ENCODE measurements at places on chromosomes 1 and 21. TPM values are rescaled to one million over a fixed set of nuclear protein-coding genes. Genes with fewer than 3 reads are reported as not detected.

Gene NLRP3
- polyA plus RNA-seq: 1.2 TPM

Gene LRRC42
- polyA plus RNA-seq: 49.9 TPM

Gene SPATA17
- 14.5 TPM for polyA plus RNA-seq

Gene POU3F1
- polyA plus RNA-seq: 0.65 TPM

Gene TENT5C
- 3.2 TPM for polyA plus RNA-seq

Gene ISG15
- polyA plus RNA-seq: 9.4 TPM

Gene CELA3B
- not detected for polyA plus RNA-seq

Gene GFI1
- 0.14 TPM for polyA plus RNA-seq

Gene PINK1
- 72.5 TPM for polyA plus RNA-seq

Gene OR2T11
- not detected for polyA plus RNA-seq

Gene LMX1A
- not detected for polyA plus RNA-seq

Gene FAM177B
- polyA plus RNA-seq: 0.10 TPM

Gene RIPPLY3
- 1.6 TPM for polyA plus RNA-seq

Gene PTPRC
- 7.4 TPM for polyA plus RNA-seq

- no peak for DNase-seq
These were observed 27.9 kb downstream of the ARHGEF16 start for GRCh38 chr1:3482378-3482849.

DNA sequence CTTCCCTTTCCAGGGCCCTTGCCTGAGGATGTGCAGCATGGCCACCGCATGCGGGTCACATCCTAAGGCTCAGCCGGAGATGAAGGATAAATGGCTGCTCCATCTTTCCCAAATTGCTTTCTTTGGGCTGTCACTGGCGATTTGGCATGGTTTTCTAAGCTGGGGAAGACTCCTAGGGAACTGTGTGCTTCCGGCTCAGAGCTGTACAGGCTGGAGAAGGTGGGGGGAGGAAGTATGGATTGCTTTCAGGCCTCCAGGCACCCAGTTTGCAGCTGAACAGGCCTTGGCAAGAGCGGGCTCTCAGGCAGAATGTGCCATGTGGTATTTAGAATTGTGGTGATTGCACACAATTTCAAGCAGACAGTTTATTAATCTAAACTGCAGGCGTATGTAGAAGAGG lies 48.9 kb downstream of the TMEM53 start:
- DNase-seq: no peak

GRCh38 chr1:99527078-99527477 lies 118.8 kb upstream of the PALMD start:
- DNase-seq: no peak

DNA sequence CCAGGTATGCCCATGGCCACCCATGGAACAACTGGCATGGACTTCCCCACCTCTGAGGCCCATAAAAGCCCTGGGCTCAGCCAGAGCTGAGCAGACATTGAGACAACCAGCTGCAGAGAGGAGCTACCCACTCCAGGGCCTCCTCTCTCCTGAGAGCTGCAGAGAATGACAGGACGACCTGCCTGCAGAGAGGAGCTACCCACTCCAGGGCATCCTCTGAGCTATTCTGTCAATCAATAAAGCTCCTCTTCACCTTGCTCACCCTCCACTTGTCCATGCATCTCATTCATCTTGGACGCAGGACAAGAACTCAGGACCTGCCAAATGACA lies 43.4 kb downstream of the MATN1 start:
- DNase-seq: no peak

GRCh38 chr1:87330057-87330884 lies 1.6 kb downstream of the LMO4 start:
- no peak for DNase-seq

DNA sequence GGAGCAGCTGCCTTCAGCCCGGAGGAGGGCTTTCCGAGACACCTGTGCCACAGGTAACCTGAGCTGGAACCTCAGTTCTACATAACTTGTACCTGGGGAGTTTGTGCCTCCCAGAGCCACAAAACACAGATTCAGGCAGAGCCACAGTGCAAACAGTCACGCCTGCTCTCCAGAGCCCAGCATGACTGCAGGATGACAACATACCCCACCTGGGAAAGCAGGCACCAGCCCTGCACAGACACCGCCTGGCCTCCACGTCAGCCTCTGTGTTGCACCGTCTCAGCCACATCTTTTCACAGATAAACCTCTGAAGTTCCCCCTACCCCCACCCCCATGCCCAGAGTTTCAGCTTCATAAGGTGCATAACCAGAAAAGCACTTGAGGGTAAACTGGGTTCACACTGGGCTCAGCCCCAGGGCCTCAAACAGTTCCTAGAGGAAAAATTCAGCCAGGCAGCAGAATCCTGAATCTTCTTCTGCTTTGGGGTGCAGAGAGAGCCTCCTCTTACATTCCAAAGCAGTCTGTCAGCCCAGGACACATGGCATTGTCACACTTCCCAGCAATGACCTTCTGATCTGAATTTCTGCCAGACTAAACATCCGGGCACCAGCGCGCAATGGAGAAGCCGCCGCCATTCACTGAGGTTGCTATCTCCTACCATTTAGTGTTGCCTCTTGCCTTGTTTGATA lies 229.5 kb downstream of the TOMM20 start:
- DNase-seq: no peak

DNA sequence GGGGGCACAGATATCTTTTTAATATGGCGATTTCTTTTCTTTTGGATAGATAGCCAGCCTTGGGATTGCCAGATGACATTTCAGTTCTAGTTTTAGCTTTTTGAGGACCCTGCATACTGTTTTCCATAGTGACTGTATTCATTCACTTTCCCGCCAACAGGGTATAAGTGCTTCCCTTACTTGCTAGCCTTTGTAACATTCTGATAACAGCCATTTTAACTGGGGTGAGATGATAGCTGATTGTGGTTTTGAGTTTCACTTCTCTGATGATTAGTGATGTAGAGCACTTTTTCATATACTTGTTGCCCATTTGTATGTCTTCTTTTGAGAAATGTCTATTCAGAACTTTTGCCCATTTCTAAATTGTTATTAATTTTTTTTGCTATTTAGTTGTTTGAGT lies 151.9 kb downstream of the NTPCR start:
- DNase-seq: no peak

DNA sequence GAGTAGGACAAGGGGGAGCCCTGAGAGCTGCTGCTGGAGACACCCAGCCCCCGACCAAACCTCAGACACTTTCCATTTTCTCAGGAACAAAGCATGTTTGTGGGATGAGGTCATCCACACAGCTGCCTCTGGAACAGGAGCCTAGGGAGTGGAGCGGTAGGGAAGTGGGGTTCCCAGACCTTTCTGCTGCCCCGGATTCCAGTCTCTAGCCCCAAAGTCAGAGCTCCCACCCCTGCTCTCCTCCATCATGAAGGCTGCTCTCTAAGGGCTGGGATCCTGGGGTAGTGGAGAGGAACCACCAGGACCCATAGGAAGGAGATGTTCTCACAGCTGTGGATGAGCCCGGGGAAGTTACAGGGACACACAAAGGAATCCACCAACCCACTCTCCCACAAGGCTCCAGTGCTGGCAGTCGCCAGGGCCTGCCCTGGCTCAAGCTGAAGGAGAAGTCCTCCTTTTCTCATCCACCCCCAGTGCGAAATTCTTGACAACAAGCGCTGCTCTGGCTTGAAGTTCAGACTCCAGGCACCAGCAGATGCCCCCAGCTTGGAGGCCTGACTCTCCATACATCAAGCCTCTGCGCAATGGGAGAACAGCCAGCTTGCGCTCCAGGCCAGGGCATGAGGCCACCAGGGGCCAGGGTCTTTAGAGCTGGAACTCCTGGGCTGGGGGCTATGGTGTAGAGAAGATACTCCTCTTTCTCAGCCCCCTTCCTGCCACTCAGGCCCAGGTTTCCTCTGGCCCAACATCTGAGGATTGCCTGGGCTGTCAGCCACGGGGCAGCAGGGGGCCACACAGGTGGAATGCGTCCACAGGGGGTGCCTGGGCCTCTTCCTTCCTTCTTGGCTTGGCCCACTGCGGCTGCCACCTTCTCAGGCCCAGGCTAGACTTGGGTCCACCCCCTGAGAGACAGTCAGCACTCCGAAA lies 4.5 kb downstream of the FHL3 start:
- no peak for DNase-seq

DNA sequence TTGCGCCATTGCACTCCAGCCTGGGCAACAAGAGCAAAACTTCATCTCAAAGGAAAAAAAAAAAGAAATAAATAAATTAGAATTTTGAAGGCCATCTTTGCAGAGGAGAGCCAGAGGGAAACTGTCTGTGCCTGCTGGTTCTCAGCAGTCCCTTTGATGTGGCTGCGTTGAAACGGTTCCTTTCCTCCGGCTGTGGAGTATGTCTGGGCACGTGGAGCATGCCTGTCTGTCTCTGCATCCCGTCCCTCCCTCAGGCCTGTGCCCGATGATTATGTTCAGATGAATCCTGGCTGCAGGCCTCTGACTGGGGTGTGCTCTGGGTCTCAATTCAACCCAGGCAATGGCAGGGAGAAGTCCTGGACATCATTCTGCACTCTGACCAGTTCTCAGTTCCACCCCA lies 33.4 kb downstream of the KIAA1614 start:
- no peak for DNase-seq

GRCh38 chr21:18354947-18355346 lies 48.6 kb downstream of the TMPRSS15 start:
- DNase-seq: no peak

GRCh38 chr1:155008015-155008941 lies 5.7 kb downstream of the ZBTB7B start:
- no peak for DNase-seq

DNA sequence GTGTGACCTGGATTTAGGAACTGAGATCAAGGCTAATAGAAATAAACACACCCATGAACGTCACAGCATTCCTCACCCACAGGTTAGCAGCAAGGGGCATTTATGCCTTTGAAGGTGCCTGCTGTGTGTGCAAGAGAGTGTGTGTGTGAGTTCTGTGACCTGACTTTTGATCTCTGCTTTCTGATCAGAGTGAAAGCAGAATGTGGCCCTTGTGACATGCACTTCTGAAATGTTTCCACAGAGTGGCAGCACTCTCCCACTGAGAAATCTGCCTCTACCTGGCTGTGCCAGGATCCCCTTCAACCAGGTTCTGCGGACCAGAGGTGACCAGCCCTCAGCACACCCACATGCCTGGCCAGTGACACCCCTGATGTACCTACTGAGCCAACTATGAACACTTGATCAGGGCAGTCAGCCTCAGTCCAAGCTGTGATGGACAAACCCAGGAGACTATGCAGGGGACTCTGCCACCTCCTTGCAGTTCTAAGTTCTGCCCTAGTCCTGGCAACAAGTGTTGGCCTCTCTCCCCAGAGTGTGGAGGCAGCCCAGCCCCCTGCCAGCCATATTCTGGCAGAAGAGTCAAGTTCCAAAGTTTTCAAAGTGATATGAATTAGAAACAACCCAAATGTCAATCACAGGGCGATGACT lies 41.0 kb downstream of the RXRG start:
- no peak for DNase-seq

GRCh38 chr1:228333739-228334115 lies 72.9 kb downstream of the TRIM11 start:
- no peak for DNase-seq

- no peak for DNase-seq
These were observed 23.9 kb upstream of the MEF2D start for GRCh38 chr1:156524481-156524869.

- no peak for DNase-seq
These were observed 17.6 kb downstream of the GABPA start for GRCh38 chr21:25752416-25752815.

GRCh38 chr1:185046668-185047067 lies 1.3 kb downstream of the RNF2 start:
- DNase-seq: no peak

DNA sequence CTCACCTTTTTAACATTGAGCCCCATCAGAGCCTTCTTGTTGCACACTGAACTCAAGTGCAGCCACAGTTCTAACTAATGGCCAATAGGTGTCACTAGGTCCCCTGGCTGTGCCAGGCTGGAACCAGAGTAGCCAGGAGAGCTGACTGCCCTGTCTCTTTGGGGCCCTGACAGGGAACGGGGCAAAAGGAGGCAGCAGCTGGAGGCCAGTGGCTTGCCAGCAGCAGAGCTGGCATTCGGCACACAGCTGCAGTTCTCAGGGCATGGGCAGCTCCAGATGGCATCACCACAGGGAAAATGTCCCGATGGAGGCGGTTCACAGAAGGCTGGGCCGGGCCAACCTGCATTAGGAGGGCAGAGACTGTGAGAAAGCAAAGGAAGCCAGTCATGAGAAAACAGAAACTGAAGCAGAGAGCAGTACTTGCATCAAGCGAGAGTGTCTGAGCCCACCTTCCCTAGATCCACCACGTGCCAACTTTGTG lies 188.6 kb downstream of the FCRL5 start:
- no peak for DNase-seq

DNA sequence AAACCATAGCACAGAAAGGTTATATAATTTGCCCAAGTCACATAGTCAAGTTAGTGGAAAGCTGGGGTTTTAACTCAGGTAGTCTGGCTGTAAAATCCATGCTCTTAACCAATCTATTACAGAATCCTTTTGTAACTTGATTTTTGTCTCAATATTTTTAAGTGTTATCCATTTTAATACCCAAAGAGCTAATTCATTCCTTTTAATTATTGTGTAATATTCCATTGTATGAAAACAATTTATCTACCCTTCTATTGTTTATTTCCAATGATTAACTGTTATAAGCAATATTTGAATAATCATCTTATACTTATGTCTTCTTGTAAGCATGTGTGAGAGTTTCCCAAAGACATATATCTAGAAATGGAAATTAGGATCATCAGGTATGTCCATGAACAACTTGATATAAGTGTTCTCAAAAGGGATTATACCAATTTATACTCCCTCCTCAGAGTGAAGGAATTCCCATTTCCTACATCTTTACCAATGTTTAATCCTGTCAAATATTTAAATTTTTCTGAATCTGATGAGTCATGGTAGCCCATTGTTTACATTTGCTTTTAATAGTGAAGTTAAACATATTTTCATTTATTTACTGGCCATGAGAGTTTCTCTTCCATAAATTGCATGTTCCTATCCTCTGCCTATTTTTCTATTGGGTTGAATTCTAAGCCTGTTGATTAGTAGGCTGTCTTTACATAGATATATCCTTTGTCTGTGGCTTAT lies 13.9 kb downstream of the TEX50 start:
- DNase-seq: no peak

- DNase-seq: no peak
These were observed 81.3 kb upstream of the C21orf91 start for GRCh38 chr21:17900281-17900989.

GRCh38 chr21:27807596-27807995 lies 840.7 kb upstream of the ADAMTS5 start:
- no peak for DNase-seq

- DNase-seq: peak; percentile 57
These were observed at the start of gene BEND5 for GRCh38 chr1:48776393-48777218. TSS of gene BEND5 (minus strand) at chr1:48776891. CDS start at chr1:48776831, 60 bp downstream.

- DNase-seq: no peak
These were observed 287.8 kb downstream of the DUSP10 start for GRCh38 chr1:221454096-221454495.

DNA sequence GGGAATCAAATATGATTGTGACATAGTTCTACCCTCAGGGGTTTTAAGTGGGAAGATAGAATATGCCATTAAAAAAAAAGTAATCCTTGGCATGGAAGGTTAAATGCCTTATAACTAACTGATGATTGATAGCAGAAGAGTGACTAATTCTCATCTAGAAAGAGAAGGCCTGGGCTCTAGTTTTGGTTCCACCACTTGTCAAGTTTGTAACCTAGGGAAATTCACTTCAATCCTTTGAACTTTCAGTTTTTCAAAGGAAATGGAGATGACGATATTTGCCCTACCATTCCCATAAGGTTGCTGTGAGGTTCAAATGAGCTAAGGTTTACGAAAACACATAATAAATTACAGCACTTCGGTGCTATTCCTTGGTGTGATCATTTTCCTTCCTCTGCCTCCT lies 88.5 kb downstream of the GPR88 start:
- no peak for DNase-seq

GRCh38 chr1:210981490-210981889 lies 152.5 kb downstream of the KCNH1 start:
- DNase-seq: no peak

GRCh38 chr1:198922638-198923430 lies 284.0 kb downstream of the PTPRC start:
- DNase-seq: no peak
